ENCODE measurements at places on chromosomes 4 and X. TPM values are rescaled to one million over a fixed set of nuclear protein-coding genes. Genes with fewer than 3 reads are reported as not detected.

DNA sequence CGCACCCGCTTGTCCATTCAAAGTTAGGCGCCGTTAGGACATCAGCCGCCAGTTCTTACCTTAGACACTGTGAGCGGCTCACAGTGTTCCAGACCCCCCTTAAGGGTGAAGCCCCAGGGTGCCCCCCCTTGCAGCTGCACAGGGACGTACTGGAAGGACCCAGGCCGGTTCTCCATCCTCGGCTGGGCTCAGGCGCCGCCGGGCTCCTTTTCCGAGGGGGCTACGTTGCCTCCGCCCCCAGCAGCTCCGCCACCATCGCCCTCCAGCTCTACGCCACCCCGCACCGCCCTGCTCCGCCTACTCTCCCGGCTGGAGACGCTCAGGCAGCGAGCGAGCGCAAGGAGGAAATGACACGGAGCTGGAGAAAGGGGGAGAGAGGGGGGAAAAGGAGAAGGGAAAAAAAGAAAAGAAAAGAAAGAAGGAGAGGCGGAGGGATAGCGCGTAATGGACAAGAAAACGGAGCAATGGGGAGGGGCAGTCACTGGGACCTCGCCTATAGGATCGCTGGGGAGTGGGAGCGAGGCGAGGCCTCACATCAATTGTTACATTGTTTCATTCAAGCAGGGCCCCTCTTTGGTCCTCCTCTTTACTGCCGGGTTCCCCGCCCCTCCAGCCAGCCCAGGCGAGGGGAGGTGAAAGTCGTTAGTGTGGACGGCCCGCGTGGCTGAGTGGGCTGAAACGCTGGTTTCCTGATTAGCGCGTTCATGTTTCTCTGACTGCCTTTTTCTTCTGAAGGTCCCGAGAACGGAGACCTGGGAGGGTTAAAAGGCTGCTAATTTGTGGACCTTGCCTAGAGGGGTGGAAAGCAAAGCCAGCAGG is at the start of gene SHROOM4:
Gene SHROOM4, minus strand, starts transcription at position 352 of the 819 bp plus-strand sequence. Its CDS starts 176 bp downstream, at position 176.
- ATAC-seq, result peak; percentile 81

- no peak for ATAC-seq
Measured at GRCh38 chrX:8834392-8834791, 33.2 kb upstream of the FAM9A start.

- ATAC-seq, result peak; percentile 4
Measured at GRCh38 chrX:101407167-101407747, 468 bp downstream of the GLA start.

The ZNF275 gene
- total RNA-seq, result 20.1 TPM

The SATL1 gene
- total RNA-seq, result not detected

All from gastroesophageal sphincter (tissue), 4 donors.